Hypothalamus (tissue), 51 donors: ENCODE measurements at places on chromosomes 5 and 9.

GRCh38 chr9:111803924-111804323 lies 9.2 kb upstream of the SHOC1 start:
- DNase-seq: no peak

DNA sequence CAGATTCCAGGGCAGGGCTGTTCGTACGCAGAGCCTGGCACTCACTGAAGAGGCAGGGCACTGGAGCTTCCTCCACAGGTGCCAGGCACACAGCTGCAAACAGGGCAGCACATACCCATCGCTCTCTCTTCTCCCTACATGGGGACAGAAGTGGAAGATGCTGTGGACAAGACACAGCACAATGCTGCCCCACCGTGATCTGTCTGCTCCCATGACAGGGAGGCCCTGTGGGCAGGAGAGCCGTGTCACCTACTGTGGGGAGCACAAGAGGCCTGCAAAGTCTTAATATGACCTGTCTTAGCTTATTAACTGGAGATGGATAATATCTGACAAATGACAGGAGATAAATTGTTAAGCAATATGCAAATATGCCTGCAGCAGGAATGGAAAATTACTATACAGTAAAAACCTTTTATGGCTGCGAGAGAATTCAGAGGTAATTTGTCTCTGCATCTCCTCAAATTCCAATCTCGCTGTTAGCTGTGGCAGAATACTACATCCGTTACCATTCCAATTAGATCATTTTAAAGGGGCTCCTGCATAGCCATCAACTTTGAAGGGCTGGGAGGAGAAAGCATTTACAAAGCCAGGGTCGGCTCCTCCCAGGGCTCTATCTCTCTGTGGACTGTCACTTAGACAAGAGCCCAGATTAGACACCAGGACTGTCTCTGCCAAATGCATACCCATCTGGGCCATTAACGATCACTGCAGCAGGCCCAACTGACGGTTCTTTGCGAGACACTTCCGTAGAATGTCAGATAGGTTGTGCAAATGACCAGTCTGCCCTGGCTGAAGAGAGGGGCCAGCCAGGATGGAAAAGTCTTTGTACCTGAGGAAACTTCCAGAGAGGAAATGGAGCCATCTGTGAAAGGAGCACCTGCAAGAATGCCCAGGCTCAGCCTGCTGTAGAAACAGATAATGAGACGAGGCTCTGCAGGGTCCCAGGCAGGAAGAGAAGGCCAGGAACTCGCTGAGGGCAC lies 90.7 kb upstream of the FSTL4 start:
- DNase-seq: no peak

DNA sequence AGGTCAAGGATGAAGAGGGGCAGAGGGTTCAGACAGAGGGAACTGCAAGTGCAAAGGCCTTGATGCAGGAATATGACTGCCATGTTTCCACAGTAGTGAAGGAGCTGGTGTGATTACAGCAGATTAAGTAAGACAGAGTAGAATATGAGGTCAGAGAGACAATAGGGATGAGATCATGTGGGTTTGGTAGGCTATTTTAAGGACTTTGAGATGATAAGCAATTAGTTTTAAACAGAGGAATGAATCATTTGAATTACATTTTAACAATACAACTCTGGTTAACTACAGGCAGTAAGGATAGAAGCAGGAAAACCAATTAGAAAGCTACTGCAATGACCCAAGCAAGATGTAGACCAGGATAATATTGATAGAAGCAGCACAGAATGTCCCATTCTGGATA lies 7.7 kb downstream of the CENPK start:
- DNase-seq: no peak

DNA sequence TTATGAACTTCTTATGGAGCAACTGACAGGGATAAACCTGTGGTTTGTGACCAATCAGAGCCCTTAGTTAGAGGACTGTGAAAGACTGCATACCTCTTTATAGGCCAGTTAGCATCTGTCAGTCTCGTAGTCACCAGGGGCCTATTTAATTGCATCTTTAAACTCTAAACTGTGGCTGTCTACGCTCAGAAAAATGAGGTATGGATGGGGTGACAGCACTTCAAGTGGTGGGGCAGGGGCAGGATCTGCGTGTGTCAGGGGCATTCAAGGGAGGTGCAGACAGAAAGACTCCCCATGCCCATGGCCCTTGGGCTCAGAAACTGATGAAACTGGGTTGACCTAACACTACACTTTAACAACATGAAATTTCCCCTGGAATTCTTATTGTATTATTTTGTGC lies 132.6 kb upstream of the TBCA start:
- DNase-seq: no peak

- no peak for DNase-seq
Measured at GRCh38 chr9:128115187-128116103, 12.1 kb downstream of the PTGES2 start.

GRCh38 chr5:96654209-96654608 lies 8.0 kb upstream of the CAST start:
- no peak for DNase-seq

DNA sequence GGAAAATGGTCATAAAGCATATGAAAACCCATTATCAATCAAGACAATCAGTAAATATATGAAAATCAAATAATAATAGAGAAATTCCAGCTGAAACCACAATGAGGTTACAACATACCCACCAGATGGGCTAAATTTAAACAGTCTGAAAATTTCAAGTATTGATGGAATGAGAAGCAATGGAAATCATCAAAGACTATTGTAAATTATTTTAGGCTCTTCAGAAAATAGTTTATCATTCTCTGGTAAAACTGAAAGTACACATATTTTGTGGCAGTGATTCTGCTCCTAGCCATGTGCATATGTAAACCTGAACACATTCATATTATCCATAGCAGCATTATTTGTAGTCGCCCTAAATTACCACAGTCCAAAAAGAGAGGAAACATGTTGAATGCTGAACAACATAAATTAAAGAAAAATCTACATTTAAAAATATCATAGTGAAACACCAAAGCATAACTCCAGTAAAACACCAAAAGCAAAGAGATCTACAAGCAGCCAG lies 215.3 kb downstream of the PRELID2 start:
- DNase-seq: no peak

GRCh38 chr9:12463641-12464040 lies 229.5 kb upstream of the TYRP1 start:
- DNase-seq: no peak

GRCh38 chr5:127031147-127031862 lies 947 bp upstream of the MARCHF3 start:
- DNase-seq: no peak

- no peak for DNase-seq
Measured at GRCh38 chr5:80435476-80435875, 27.6 kb downstream of the ZFYVE16 start.

GRCh38 chr5:9063615-9064245 lies 482.1 kb downstream of the SEMA5A start:
- no peak for DNase-seq

DNA sequence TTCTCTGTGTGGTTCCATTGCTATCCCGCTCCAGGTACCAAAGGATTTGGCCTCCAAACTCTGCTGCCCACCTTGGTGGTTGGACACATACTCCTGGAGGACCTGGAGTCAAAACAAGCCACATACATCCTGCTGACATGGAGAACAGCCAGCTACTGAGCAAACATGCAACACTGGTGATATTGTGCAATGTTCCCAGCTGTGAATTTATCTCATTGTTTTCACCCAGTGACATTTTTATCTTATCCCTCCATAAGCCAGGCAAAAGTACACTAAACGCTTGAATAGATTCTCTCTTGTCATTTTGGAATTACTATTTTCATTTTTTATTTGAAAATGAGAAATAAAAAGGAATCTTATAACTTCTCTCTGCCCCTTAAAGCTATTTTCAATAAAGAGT lies 11.1 kb upstream of the CTSL start:
- no peak for DNase-seq

GRCh38 chr9:19947996-19948395 lies 159.2 kb upstream of the SLC24A2 start:
- DNase-seq: no peak

GRCh38 chr5:172490514-172491461 lies 36.5 kb upstream of the SH3PXD2B start:
- DNase-seq: no peak

DNA sequence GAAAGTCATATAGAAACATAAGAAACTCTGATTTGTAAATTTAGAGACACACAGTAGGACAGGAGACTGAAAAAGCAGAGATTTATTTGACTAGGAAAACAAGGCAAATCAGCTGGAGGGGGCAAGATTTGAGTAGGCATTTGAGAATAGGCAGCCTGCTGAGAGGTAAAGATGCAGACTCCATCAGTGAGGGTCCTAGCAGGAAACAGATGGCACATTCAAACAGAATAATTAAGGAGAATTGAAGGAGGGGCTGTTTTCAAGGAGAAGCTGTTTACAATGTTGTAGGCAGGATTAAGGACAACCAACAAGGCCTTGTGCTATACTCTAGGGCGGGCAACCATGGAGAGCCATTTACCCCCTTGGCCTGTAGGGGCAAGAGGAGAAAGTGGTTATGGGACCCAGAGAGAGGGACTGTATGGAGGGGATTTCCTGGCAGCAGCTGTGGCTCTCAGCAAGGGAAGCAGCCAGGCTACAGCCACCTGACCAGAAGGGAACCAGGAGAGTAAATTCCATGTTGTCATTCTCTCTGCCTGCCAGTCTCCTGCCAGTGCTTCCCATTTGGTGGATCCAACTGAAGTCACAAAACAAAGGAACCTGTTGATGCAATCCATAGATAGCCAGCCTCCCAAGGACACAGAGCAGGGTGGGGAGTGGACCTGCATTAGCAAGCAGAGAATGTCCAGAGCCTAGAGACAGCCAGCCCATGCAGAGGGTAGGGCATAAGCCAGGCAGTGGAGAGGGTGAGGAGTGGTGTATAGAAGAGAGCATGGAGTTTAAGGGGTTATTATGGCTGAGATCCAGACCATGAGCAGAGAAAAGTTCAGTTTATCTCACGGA lies 38.2 kb downstream of the PAPPA start:
- no peak for DNase-seq

- no peak for DNase-seq
Measured at GRCh38 chr9:214648-215493, at the start of gene DOCK8. Gene DOCK8, plus strand, starts transcription at chr9:214865. Its CDS starts 112 bp downstream, at chr9:214977.

DNA sequence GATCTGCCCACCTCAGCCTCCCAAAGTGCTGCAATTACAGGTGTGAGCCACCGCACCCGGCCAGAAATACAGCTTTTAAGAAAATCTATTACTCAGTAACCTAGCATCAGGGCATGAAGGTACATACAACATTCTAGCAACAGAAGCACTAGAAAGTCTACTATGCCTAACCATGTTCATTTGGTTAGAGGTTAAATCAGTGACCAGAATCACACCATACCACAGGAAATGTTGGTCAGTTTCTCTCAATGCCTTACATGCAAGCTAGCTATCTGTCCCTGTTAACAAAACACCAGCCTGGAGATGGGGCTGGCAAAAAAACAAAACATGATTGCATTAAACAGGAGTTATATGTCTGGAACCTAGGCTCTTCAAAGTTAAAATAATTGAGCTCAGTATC lies 104.1 kb downstream of the STRBP start:
- no peak for DNase-seq

GRCh38 chr5:140262839-140263238 lies 40.1 kb downstream of the PFDN1 start:
- DNase-seq: no peak

- DNase-seq: no peak
Measured at GRCh38 chr9:92895812-92896436, 18.1 kb upstream of the ZNF484 start.

GRCh38 chr5:79512471-79513307 lies 1.2 kb downstream of the HOMER1 start:
- no peak for DNase-seq

DNA sequence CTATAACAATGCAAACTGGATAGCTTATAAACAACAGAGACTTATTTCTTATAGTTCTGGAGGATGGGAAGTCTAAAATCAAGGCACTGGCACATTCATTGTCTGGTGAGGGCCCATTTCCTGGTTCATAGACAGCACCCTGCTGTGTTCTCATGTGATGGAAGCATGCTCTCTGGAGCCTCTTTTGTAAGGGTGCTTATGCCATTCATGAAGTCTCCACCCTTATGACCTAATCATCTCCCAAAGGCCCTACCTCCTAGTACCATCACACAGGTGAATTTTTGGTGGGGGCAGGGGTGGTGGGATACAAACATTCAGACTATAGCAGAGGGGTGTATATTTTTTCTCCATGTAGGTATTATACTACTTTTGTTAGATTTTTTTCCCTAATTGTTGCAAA lies 92.4 kb downstream of the UNC13B start:
- no peak for DNase-seq

DNA sequence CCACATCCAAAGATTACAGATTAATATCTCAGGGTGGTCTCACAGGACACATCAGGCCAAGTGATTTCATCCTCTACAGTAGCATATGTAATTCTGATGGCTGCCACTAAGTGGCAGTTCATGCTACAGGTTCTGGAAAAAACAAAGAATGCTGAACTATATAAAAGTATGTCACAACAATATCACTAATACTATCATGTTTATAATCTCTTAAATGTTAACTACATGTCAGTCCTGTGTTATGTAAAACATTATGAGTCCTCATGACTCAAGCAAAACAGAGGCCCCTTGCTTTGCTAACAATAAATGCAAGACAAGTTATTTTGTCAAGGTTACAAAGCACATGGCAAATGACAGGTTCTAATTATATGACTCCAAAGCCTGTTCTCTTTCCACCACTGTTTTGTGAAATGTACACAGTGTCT lies 233.2 kb downstream of the FBXL17 start:
- no peak for DNase-seq

- no peak for DNase-seq
Measured at GRCh38 chr5:157540124-157540523, 35.5 kb downstream of the ADAM19 start.

- no peak for DNase-seq
Measured at GRCh38 chr9:127105805-127106465, 16.5 kb downstream of the ANGPTL2 start.

- DNase-seq: no peak
Measured at GRCh38 chr5:67305913-67306710, 109.5 kb upstream of the CD180 start.

DNA sequence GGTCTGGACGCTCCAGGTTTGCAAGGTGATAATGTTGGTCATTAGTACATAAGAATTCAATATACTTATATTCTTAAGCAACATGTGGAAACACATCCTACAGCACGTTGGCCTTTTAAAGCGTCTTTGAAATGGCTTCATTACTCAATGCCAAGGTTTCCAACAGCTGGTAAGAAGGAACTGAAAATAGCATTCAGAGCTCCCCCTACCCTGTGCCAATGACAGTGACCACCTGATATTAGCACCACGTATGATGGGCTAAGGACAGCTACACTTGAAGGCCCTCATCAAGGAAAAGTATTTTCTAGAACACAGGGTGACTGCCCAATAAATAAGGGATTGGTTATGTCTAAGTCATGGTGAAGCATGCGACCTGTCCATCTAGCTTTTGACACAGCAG lies 9.9 kb downstream of the ZNF622 start:
- DNase-seq: no peak

DNA sequence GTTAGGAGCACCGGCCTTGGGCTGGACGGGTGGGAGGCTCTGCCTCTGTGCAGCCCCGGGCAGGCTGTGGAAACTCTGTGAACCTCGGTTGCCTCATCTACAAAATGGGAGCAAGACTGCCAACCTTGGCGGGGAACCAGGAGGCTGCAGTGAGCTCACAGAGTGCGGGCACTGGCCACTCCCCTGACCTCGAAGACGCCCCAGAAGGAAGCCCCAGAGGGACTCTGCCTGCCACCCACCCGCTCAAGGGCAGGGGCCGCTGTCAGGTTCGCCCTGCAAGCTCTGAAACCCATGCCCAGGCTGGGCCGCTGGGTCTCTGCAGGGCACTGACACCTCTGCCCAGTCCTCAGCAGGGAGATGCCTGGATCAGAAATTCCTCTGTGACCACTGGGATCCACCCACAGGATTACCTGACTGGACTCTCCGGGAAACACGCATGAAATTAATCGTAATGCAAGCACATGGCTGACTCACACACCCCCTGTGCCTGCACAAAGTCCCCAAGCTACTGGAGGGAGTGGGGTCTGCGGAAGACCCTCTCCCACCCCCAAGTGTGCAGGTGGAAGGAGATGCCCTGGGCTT lies 7.4 kb downstream of the CCDC187 start:
- DNase-seq: no peak
